AG09309 (cell line): ENCODE measurements at places on chromosomes 4 and X.

DNA sequence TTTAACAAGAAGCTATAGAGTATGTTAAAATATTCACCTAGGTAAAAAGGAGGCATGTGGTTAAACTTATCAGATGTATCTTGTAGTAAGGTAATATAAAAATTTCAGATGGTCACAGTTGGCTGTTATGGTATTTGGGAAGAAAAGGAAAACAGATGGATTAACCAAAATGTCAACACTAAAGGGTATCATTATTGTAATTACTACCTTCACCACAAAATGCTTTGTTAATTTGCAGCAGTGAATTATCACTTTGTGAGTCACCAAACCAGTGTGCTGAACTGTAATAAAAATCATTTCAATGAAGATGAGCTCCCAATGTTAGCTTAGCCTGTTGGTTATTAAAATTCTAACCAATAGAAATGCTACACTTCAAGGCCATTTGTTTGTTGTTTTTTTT is 233.9 kb downstream of the RPA4 start:
- no peak for DNase-seq

DNA sequence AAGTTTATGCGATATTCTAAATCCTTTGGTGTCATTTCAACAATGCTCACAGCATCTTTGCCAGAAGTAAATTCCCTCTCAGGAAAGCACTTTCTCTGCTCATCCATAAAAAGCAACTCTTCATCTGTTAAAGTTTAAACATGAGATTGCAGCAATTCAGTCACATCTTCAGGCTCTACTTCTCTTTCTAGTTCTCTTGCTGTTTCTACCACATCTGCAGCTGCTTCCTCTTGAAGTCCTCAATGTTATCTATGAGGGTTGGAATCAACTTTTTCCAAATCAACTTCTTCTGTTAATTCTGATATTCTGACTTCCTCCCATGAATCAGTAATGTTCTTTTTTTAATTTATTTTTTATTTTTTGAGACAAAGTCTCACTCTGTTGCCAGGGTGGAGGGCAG is 100.9 kb downstream of the LCORL start:
- DNase-seq, result no peak

- no peak for DNase-seq
Measured at GRCh38 chr4:187424636-187425035, 570.9 kb upstream of the ZFP42 start.

DNA sequence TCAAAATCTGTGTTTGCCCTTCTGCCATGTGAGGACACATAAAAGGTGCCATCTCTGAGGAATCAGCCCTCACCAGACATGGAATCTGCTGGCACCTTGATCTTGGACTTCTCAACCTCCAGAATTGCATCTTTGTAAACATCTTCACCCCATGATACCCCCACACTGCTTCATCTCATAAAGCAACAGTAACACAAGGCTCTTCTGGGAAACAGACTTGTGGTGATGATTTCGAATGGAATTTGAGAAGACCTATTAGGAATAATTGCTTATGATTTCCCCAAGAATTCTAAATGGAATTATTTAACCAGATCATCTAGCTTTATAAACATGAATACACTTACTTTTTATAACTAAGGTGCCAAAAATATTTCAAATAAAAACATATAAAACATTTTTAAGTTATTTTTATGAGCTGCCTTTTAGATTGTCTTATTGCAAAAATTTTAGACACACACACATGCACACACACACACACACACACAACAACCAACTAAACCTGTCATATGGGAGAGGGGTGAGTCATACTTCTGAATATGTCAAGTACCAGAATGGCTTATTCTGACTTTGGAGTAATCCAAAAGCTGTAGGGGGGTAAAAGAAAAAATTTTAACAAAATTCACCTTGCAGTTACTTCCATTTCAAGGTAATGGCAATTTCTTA is 82.0 kb downstream of the USP46 start:
- DNase-seq, result peak; percentile 68

DNA sequence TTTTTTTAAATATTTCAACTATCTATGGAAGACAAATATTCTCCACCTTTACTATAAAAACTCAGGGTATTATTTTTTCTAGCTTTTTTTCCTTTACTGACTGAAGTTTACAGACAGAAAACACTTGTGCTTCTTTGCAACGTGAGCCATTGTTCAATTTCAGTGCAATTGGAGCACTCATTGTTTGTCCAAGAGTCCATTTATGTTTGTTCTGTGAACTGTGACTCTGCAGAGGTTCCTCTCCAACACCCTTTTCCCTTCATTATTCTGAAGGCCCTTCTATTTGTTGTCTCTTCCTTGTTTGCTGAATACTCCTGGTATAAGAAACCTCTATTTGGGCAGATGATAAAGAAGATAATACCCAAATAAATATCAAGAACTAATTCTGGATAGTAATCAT is 37.4 kb downstream of the DAPP1 start:
- DNase-seq, result no peak

GRCh38 chrX:110992611-110993010 is 103.4 kb upstream of the PAK3 start:
- no peak for DNase-seq

- no peak for DNase-seq
Measured at GRCh38 chr4:167025670-167026069, 208.6 kb downstream of the SPOCK3 start.

DNA sequence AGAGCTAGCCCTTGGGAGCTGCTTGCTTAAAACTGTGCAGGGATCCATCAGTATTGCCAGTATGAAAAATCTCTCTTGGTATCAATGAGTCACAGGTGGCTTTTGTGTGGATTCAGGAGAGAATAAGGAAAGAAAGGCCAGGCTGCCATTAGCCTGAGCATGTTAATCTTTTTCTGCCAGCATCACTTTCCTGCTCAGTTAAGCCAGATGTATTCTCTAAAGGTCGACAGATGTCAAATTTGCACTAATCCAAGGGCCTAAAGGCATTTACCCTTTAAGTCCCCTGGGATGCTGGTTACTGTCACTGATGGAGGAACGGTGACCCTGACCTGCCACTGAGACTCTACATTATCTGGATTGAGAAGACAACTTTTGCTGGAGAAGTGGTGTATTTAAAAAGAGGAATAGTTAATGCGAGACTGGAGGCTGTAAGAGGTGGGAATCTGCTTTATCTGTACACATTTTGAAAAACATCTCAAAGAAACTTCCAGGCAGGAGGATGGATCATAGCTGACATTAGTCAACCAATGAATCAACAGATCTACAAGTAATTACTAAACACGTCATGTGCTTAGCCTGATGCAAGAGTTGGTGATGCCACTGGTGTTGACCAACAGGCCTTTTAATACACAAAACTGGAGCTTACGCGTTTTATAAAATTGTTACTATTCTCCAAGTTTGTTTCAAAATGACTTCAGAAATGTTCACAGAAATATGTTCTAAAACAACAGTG is 241.4 kb upstream of the ANXA3 start:
- no peak for DNase-seq

- DNase-seq, result no peak
Measured at GRCh38 chr4:80101792-80102116, 28.7 kb upstream of the ANTXR2 start.

- DNase-seq, result no peak
Measured at GRCh38 chr4:73705721-73706120, 34.6 kb upstream of the CXCL8 start.

DNA sequence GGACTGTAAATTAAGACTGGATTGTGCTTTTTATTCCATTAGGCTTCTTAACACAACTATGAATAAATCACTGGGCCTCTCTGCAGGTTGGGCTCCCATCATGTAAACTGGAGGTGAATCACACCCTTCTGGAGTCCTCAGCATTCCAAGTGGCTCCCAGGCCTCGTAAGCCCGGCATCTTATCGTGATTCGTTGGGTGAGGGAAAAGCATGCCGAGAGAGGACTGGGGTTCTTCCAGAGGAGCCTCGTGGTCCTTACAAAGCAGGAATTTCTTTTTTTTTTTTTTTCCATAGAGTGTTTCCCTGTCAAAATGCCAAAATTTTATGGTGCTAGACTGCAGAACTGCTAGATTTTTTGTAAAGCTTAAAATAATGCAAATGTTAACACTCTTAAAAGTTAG is 20.0 kb downstream of the CLDN22 start:
- no peak for DNase-seq

DNA sequence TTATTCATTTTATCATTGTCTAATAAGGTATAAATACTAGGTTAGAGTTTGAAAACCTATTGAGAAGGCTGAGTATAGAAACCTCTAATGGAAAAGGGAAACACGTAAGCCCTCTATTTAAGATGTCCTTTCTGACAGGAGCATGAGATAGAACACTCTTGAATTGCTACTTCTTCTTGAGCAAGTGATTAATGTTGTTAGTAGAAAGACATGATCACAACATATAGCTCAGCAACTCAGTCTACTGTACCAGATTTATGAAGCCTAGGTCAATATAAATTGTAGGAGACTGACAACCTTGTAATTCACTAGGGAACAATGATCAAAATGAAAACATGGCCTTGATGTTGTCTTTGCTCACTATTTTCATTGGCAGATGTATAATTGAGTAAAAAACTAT is 189.7 kb downstream of the ANTXR2 start:
- no peak for DNase-seq

- DNase-seq, result no peak
Measured at GRCh38 chr4:76187152-76187551, 26.5 kb downstream of the SCARB2 start.

DNA sequence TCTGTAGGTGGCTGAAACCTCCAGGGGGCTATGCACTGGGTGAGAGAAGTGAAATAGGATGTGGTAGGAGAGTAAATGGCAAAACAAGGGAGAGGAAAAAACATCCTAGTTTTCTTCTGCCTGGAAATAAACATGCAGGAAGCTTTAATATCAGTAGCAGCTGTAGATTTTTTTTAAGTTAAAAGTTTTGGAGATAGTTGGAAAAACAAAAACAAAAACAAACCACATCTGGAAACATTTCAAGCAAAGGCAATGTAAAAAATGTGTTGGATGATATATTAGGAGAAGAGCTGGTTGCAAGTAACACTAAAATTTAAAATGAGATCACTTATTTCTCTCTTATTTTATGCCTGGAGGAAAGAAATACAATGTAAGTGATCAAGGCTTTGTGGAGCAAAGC is 388.0 kb downstream of the SPRY1 start:
- no peak for DNase-seq

DNA sequence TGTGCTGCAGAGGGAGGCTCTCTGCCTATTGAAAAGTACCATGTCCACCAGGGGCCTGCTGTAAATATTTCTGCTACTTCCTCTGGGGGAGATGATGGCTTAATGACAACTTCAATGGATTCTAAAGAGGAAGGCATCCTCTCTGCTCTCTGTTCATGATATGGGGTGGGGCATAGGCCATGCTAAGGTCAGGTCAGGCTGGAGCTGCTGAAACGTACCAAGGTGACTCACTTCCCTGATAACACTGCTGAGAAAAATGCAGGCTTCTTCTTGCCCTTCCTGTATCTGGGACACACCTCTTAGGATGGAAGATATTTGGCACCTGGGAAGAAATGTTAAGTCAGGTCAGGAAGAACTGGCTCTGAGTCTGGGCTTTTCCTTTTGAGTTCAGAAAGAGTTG is 31.5 kb downstream of the HS3ST1 start:
- DNase-seq, result no peak

DNA sequence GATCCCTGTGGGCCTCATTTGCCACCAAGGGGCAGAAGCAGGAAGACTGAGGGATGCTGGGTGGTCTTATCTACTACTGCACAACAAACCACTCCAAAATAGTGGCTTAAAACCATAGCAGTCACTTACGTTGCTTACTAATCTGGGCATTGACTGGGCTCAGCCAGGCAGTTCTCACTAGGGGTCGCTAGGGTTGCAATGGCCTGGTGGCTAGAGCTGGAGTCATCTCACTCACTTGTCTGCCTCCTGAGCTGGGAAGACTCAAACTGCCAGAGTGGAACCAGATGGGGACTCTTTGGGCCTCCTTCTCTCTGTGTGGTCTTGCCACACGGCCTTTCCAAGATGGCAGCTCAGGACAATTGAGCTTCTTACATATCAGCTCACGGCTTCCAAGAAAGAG is 216.3 kb upstream of the BCOR start:
- DNase-seq, result no peak

- peak; percentile 62 for DNase-seq
Measured at GRCh38 chr4:188976644-188977115, 837.4 kb downstream of the TRIML1 start.

GRCh38 chrX:110026099-110026844 is 23.4 kb downstream of the TMEM164 start:
- DNase-seq, result no peak

- DNase-seq, result no peak
Measured at GRCh38 chr4:116520886-116521285, 564.5 kb downstream of the TRAM1L1 start.

DNA sequence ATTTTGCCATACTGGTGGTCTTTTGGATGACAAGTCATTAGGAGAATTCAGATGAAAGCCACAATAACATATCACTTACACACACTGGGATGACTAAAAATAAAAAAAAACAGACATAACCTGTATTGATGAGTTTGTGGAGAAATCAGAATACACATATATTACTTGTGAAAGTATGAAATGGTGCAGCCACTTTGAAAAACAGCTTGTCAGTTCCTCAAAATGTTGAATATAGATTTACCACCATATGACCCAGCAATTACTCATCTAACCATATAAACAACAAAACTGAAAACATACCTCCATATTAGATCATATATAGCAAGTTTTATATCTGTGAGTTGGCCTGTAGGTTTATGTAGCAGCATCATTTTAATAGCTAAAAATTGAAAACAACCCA is 608.7 kb downstream of the TLL1 start:
- DNase-seq, result no peak

DNA sequence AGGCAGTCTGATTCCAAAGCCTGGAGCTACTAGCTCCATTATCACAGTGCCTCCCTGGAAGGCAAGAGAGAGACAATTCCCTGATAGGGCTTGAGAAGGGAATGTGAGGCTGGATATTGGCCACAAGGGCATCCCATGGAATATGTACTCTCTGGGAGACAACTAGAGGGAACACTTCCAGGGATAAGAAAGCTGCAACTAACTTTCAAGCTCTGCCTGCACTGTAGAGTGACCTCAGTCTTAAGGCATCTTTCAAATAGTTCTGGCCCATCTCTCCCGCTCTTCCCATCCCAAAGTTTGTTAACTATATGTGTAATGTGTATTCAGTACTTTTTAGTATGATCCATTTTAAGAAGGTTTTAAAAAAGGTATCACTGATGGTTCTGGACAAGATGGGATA is 13.1 kb upstream of the RNF212 start:
- DNase-seq, result peak; percentile 5

DNA sequence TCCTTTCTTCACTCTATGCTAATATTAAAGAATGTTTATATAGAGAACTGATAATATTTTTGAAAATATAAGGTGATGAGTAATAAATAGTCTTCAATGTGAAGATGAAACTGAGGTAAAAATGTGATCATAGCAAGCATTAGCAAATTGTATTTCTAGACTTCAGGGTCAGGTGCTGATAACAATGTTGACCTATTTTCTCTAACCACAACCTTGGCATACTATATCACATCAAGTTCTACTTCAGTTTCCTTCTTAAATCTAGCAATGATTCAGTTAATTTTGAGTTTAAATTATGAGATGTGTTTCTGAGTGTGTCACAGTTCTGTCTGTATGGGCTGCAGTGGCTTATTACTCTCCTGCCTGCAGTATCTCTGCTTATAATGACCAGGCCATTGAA is 209.4 kb downstream of the RAPGEF2 start:
- DNase-seq, result no peak

- DNase-seq, result no peak
Measured at GRCh38 chrX:50881028-50881427, 29.5 kb upstream of the BMP15 start.
